ENCODE measurements at places on chromosomes 1 and 21. TPM values are rescaled to one million over a fixed set of nuclear protein-coding genes. Genes with fewer than 3 reads are reported as not detected.

OR14C36 gene
- polyA plus RNA-seq, result not detected

FOXE3 gene
- polyA plus RNA-seq, result 0.95 TPM

OR10Z1 gene
- polyA plus RNA-seq, result not detected

CCDC27 gene
- polyA plus RNA-seq, result 0.12 TPM

LHX8 gene
- not detected for polyA plus RNA-seq

TDRD5 gene
- polyA plus RNA-seq, result not detected

LRRC38 gene
- 0.24 TPM for polyA plus RNA-seq

AMPD1 gene
- not detected for polyA plus RNA-seq

TP73 gene
- 19.0 TPM for polyA plus RNA-seq

RGS16 gene
- 58.8 TPM for polyA plus RNA-seq

CTXND2 gene
- polyA plus RNA-seq, result not detected

CELA3B gene
- not detected for polyA plus RNA-seq

VHLL gene
- not detected for polyA plus RNA-seq

CRABP2 gene
- polyA plus RNA-seq, result 10.5 TPM

CASQ2 gene
- polyA plus RNA-seq, result 1.4 TPM

HES3 gene
- not detected for polyA plus RNA-seq

RPTN gene
- not detected for polyA plus RNA-seq

F3 gene
- polyA plus RNA-seq, result 13.9 TPM

PLA2G2D gene
- polyA plus RNA-seq, result not detected

CLIC6 gene
- polyA plus RNA-seq, result 0.14 TPM

DSTYK gene
- polyA plus RNA-seq, result 9.4 TPM

COL11A1 gene
- polyA plus RNA-seq, result 0.58 TPM

GRHL3 gene
- polyA plus RNA-seq, result not detected

SH2D2A gene
- 0.36 TPM for polyA plus RNA-seq

HTR1D gene
- polyA plus RNA-seq, result 0.14 TPM

RCSD1 gene
- polyA plus RNA-seq, result 2.5 TPM

SPRR1A gene
- 91.9 TPM for polyA plus RNA-seq

CFAP45 gene
- 0.98 TPM for polyA plus RNA-seq

ST6GALNAC3 gene
- polyA plus RNA-seq, result 3.5 TPM

RSPO1 gene
- polyA plus RNA-seq, result not detected

PSMB2 gene
- polyA plus RNA-seq, result 123 TPM

RSPH1 gene
- polyA plus RNA-seq, result 9.1 TPM

S100B gene
- polyA plus RNA-seq, result 549 TPM

LAMB3 gene
- 1.7 TPM for polyA plus RNA-seq

ADGRB2 gene
- polyA plus RNA-seq, result 67.9 TPM

ZNF695 gene
- polyA plus RNA-seq, result 2.4 TPM

GNAT2 gene
- polyA plus RNA-seq, result not detected

CYYR1 gene
- 3.0 TPM for polyA plus RNA-seq

OR2L13 gene
- 2.6 TPM for polyA plus RNA-seq

TNNT2 gene
- polyA plus RNA-seq, result 11.5 TPM

C1orf185 gene
- polyA plus RNA-seq, result not detected

LRRIQ3 gene
- 0.41 TPM for polyA plus RNA-seq

AK5 gene
- 34.6 TPM for polyA plus RNA-seq

NR5A2 gene
- polyA plus RNA-seq, result 0.53 TPM

LCE1B gene
- polyA plus RNA-seq, result not detected

RCAN1 gene
- 49.9 TPM for polyA plus RNA-seq

PPIAL4G gene
- not detected for polyA plus RNA-seq

PDPN gene
- 14.9 TPM for polyA plus RNA-seq

FCER1G gene
- polyA plus RNA-seq, result 38.4 TPM

SSBP3 gene
- 197 TPM for polyA plus RNA-seq
